ENCODE measurements at places on chromosomes 7 and 10.

DNA sequence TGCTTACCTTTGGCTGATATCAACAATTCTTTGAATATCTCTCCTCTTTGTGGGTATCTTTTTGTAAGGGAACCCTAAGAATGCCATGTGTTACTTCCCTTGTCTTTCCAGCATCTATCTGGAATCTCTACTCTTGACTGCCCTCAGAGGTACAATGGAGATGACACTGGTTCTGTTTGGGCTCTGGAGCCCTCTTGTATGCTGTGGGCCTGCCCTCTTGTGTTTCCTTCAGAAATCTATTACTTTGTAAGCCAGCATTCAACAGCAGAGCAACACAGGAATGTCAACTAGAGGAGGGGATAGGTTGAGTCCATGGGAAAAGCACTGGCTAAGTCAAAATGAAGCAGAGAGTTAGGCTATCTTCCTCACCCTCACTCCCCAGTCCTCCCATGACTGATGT is 142.3 kb downstream of the XPNPEP1 start:
- DNase-seq: no peak

DNA sequence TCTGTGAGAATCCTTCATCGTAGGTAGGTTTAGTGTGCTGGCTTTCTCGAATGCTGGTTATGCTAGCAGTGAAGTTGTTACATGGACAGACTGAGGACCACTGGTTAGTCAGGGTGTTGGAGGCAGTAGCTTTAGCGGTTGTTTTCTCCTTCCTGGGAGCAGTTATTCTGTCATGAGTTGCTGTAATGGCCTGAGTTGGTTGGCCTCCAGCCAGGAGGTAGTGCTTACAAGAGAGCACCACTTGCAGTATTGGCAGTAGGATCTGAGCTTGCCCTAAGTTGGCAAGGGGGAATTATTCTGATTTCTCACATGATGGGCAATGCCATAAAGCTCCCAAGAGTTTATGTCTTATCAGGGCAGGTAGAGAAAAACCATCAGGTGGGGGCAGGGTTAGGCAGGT is 58.0 kb downstream of the IPMK start:
- DNase-seq: no peak

- no peak for DNase-seq
These were observed 7.7 kb upstream of the CCDC172 start for GRCh38 chr10:116316503-116316902.

DNA sequence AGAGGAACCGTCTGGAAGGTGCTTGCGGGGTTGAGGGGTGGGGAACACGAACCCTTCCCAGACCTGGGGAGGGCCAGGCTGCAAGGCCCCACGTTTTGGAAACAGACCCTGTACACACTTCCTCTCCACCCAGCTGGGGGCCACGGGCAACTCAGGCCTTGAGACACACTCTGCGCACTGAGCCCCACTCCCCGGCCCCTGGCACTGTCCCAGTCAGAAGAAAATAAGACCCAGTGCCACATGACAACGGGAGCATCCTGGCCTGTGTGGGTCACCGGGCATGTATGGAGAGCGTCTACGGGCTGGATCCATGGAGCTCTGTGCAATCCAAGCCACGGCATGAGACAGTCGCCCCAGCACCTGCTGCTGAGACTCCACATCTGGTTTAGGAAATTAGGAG is 63.7 kb downstream of the CARD11 start:
- no peak for DNase-seq

- DNase-seq: no peak
These were observed 22.2 kb downstream of the AZGP1 start for GRCh38 chr7:99953649-99954048.

GRCh38 chr10:84341538-84341856 is 13.1 kb downstream of the CCSER2 start:
- peak; percentile 39 for DNase-seq

- DNase-seq: peak; percentile 46
These were observed 2.3 kb downstream of the DNTT start for GRCh38 chr10:96306516-96306915.
